ENCODE measurements at places on chromosomes 4 and X. TPM values are rescaled to one million over a fixed set of nuclear protein-coding genes. Genes with fewer than 3 reads are reported as not detected.

- DNase-seq, result no peak
Observed at GRCh38 chr4:140904904-140905303, 148.7 kb upstream of the TBC1D9 start.

GRCh38 chr4:108346818-108347210 lies 178.1 kb upstream of the LEF1 start:
- DNase-seq, result no peak

DNA sequence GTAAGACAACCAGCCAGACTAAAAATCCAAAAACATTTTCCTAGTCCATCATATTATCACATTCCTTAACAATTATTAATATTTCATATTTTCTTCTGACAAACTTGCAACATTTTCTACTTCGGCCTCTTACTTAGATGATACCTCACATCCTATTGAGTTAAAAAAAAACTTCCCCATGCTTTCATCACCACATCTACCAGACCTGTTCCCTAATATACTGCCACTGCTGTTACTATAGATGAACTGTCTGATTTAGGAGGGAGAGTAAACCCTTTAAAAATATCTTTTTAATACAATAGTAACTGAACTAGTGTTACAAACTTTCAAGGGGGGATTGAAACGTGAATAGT lies 1.5 kb downstream of the FAM200B start:
- no peak for DNase-seq

GRCh38 chr4:67820903-67821302 lies 62.9 kb downstream of the TMPRSS11D start:
- no peak for DNase-seq

DNA sequence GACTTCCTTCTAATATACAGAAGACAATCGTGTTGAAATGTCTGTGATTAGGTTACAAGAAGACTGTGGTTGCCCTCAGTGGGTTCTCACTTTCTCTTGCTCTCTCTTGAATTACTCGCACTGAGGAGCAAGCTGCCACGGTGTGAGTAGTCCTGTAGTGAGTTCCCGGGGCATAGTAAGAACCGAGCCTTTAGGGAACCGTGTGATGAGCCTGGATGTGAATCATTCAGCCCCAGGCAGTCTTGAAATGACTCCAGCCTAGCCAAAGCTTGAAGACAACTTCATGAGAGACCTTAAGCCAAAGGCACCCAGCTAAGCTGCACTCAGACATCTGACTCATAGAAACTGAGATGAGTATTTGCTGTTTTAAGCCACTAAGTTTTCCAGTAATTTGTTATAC lies 292.7 kb downstream of the SPOCK3 start:
- DNase-seq, result no peak

- DNase-seq, result no peak
Observed at GRCh38 chr4:52711272-52711671, 40.0 kb downstream of the ERVMER34-1 start.

GRCh38 chr4:4554234-4554633 lies 12.4 kb upstream of the STX18 start:
- DNase-seq, result no peak

DNA sequence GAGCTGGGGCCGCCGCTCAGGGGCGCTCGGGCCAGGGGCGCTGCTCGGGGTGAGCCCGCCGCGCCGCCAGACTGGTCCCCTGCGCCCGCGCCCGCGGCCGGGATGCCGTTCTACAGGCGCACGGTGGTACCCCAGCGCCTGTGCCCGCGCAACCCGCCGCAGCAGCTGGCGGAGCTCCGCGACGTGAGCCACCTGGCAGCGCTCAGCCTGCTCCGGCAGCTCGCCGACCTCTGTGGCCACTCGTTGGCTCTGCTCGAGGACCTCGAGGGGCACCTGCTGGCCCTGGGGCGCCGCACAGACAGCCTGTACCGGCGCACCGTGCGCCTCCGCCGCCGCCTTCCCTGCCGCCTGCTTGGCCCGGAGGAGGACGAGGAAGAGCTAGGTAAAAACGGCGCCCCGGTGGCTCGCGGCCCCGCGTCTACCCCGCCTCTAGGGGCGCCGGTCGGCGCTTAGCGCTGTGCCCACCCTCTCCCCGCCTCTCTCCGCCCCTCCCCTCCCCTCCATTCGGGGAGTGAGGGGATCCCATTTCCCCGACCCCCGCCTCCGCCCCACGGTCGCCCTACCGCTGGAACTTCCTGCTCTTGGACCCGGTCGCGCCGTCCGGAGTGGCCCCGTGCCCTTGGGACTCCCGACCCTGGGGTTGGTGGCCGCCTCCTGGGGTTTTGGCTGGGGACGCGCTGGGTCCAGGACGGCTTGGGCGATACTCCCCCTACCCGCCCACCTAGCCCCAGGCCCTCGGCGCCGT lies 513 bp downstream of the NHSL2 start:
- no peak for DNase-seq

- DNase-seq, result no peak
Observed at GRCh38 chrX:35244796-35245508, 302.4 kb downstream of the FAM47B start.

DNA sequence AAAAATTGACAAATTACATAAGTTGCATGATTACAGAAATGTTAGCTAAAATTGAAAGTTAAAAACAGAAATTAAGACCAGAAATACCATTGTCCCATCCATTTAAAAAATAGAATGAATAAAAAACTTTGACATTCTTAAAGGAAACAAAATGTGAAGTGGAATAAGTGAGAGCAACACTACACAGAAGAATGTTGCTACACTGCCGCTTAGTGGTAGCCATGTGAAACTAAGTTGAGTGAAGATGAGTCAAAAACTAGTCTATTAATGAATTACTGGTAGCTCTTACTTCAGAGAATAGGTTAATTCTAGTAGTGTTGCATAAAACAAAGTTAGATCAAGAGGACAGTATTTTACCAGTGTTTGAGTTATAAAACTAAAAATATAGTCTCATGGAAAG lies 571.0 kb upstream of the KLHL4 start:
- DNase-seq, result peak; percentile 14

- DNase-seq, result no peak
Observed at GRCh38 chr4:141390571-141390970, 169.9 kb downstream of the ZNF330 start.

- no peak for DNase-seq
Observed at GRCh38 chrX:152020888-152021287, 46.4 kb upstream of the GABRE start.

GRCh38 chr4:110190249-110190648 lies 8.2 kb downstream of the ELOVL6 start:
- DNase-seq, result no peak

DNA sequence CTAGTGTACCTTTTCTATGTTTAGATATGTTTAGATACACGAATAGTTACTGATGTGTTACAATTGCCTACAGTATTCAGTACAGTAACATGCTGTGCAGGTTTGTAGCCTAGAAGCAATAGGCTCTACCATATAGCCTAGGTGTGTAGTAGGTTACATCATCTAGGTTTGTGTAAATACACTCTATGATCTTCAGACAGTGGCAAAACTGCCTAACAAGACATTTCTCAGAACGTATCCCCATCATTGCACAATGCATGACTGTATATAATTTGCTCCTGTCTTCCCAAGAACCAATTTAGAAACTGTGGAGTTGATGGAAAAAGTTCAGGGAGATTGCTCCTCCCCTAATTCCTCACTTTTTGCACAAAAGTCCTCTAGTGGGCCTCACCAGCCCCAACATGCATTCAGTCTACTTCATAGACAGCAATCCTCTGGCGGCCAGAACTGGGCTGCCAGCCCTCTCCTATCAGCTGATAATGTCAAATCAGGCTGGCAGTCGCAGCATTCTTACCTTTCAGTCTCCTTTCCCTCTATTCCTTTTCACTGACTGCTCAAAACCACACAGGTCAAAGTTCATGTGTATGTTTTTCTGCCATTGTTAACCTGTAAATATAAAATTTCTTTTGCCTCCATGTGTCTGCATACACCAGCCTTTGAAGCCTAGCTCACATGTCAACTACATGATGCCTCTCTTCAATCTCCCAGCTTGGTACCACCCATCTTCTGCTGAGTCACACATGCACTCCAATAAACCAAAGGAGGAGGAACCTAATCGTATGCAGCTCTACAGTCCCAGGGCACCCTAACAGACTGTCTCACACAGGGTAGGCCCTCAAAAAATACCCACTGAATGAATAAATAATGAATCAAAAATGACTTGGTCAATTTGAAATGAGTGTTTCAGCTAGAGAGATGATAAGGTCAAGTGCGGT lies 32.0 kb downstream of the BCLAF3 start:
- DNase-seq, result no peak

- DNase-seq, result no peak
Observed at GRCh38 chr4:70443329-70443728, 28.7 kb upstream of the MUC7 start.

DNA sequence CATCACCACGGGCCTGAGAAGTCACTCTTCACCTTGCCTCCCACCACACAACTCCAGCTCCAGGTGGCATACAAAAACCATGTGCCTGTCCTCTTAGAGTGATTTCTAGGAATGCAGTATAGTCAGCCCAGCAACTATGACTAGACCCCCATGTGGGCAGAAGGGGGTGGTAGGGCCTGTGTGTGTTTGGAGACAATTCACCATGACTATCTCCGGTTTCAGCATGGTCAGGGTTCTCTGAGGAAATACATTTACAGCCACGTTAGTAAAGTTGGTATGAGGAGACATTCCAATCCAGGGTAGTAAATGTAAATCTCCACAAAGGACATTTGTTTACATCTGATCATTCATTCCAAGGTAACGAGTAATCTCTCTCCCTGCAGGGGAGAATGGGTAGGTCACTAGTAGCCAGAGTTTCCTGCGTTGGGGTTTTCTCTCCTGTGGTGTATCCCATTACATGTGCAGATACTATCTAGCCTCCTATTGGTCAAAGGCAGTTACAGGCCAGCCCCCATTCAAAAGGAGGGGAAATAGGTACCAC lies 4.2 kb upstream of the MTMR1 start:
- DNase-seq, result no peak

DNA sequence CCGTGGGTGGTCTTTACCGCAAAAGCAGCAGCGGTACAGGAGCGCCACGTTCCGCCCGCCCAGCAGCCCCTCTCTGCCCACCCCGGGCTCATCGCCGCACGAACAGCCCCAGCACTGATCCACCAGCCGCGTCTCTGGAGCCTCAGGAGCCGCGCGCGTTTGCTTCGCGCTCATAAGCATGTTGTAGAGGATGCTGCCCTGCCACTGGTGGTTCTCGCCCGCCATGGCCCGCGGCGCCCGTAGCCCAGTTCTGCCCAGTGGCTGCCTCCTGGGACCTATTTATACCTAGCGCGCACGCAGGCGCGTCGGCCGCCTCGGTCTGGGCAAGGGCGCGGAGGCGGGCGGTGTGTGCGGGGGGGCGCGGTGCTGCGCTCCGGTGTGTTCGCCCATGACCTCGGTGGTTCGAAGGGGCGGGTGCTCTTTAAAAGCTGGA lies at the start of gene NR0B1:
NR0B1 (minus strand) TSS at position 252 of the 433 bp plus-strand sequence; CDS start at position 225, 27 bp downstream.
- no peak for DNase-seq

DNA sequence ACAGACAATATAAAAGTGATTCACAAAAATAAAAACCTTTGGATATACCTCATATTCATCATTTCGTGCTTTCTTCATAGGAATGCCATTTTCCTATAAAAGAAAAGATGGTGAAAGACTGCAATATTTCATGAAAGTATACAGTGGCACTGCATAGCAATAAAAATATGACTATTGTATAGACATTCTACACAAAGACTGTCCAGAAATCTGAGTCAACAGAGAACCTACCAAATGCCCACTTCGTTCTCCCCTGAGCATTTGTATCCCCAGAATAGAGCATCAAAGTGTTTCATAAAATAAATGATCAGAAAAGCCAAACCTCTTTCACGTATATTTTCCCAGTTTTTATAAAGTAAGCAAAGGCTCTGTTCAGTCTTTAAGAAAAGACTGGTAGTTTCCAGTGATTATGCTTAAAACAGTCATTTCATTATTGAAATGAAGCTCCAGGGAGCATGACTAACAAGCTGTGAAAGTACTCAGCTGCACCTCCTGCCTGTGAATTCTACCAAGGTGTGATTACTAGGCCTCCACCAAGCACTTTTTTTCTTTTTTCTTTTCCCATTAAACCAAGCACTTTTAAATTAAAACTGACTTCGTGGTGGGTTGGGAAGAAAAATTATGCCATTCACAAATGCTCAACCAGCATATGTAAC lies 20.2 kb downstream of the PPA2 start:
- no peak for DNase-seq

- DNase-seq, result no peak
Observed at GRCh38 chr4:26584725-26585124, 841 bp downstream of the TBC1D19 start.

- no peak for DNase-seq
Observed at GRCh38 chrX:19666950-19667349, 151.6 kb upstream of the MAP3K15 start.

GRCh38 chr4:105469736-105470135 lies 4.1 kb downstream of the PPA2 start:
- DNase-seq, result no peak

- no peak for DNase-seq
Observed at GRCh38 chr4:2943364-2944090, 19.7 kb downstream of the NOP14 start.

- no peak for DNase-seq
Observed at GRCh38 chr4:154329268-154329868, 162.2 kb downstream of the DCHS2 start.

- DNase-seq, result no peak
Observed at GRCh38 chr4:42965326-42965725, 72.8 kb downstream of the GRXCR1 start.

DNA sequence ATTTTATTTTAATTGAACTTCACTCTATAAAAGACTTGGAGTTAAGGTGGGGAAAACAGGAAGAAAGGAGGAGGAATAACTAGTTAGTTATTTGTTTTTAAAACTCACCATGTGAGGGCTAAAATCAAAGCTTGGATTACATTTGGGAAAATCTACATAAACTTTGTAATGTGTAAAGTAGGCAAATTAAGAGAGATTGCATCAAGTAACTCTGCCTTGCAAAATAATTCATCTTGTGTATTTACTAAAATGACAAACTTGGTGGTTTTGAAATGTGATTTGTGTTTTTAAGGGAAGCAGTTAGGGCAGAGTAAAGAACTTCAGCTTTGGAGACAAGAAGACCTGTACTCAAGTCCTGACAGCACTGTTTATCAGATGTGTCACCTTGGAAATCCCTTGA lies 43.3 kb upstream of the RASSF6 start:
- DNase-seq, result no peak

DNA sequence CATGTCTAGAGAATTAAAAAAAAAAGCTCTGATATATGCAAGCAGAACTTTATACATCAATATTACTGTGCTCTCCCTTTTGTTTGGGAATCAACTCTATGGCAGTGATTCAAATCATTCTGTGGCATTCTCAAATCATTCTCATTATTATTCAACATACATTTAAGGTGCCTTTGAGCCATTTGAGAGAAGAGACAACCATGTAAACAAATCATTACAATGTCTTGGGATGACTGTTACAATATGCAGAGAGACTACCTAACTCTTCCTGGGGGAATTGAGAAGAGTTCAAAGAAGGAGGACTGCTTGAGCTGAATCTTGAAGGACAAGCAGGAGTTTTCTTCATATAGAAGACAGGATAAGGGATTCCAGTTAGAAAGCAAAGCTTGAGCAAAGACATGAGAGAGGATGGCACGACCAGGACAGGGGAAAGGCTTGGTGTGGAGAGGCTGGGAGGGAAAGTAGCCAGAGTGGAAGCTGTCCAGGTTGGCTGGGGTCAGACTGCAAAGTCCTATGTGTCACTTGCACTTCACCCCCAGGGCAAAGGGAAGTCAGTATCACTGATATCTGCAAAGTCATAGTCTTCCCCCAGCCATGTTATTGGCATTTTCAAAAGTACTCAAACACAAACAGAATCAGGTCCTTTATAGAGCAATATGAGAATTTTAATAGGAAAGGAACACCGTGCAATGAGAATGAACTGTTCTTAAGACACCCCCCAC lies 9.0 kb downstream of the SEC24D start:
- DNase-seq, result no peak

Gene ANXA10
- not detected for polyA plus RNA-seq

Gene ZNF280C
- polyA plus RNA-seq, result 7.2 TPM

Gene EMCN
- polyA plus RNA-seq, result 151 TPM

Gene SYN1
- polyA plus RNA-seq, result 8.1 TPM

Gene PDE5A
- 50.1 TPM for polyA plus RNA-seq
